NCI-H1105 (cell line): ENCODE measurements at places on chromosomes 2 and 18.

DNA sequence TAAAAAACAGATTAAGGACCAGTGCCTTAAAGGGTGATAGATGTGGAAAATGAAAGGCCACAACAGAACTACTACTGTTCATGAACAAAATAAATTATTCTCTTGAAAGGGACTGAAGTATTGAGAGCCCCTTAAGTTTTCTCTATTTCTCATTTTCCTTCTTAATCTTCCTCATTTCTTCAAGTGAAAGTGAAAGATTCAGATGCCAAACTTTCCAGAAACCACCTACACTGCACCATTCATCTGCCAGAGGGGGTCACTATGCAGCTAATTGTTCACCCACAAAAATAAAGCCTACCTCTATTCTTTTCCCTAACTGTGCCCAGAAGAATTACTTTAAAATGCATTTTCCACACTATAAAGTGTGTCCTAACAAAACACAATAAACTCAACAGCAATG, 140.1 kb downstream of the NR4A2 start:
- no peak for DNase-seq

DNA sequence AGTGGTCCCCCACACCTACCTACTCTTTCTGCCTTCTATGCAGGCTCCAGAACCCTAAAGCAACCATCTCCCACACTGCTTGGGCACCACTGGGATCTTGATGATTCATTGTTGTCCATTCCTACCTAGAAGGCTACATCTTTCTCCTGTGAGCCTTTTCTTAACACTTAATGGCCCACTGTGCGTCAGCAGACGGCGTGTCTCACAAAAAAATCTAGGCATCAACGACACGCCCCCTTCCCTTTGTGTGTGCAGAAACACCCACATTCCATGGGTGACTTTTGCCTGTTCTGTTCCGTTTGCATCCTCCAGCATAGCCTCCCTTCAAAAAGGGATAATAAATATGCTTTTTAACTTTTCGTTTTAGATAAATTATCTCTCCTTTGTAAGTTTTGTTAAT, 99.7 kb upstream of the CYRIA start:
- no peak for DNase-seq

GRCh38 chr2:15670469-15670868, 78.8 kb downstream of the DDX1 start:
- DNase-seq = no peak

GRCh38 chr2:45010702-45011012, 1.4 kb upstream of the SIX2 start:
- no peak for DNase-seq

- no peak for DNase-seq
Observed at GRCh38 chr2:222792001-222792611, 68.7 kb upstream of the ACSL3 start.

- DNase-seq = no peak
Observed at GRCh38 chr18:48776641-48777025, 174.1 kb downstream of the SMAD7 start.

GRCh38 chr18:37294951-37295350, 270.6 kb downstream of the CELF4 start:
- DNase-seq = no peak
